Posterior cingulate gyrus (tissue), 11 donors: ENCODE measurements at places on chromosomes 7 and 10.

DNA sequence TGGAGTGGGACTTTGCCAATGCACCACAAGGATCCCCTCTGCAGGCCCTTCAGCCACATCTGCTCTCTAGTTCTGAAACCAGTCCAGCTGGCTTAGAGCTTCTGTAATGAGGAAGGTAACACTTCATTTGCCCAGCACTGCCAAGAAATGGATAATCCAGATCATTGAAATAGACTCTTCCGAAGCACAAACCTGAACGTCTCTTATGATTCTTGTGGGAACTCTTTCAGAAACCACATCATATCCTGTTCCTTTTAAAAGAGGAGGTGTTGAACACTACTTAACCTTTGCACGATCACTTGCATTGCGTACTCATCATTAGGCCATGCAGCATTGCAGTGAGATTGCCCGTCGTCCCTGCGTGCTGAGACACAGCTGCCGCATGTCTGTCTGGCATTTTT, 25.8 kb upstream of the PLPP4 start:
- no peak for DNase-seq

GRCh38 chr10:126658928-126659327, 11.6 kb downstream of the C10orf90 start:
- no peak for DNase-seq

DNA sequence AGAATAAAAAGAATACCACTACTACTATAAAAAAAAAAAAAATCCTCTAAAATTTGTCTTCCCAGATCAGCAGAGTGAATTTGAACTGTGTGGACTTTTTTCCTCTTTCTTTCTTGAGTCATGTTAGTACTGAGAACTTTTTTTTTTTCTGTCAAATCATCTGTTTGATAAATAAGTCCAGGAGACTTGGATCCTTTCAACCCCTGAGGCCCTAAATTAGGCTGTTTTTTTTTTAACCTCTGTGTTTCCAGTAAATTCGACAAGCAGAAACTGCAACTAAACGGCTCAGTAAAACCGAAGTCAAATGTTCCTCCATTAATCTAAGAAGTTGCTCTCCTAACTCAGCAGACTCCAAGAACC, 2.7 kb downstream of the MAP3K8 start:
- no peak for DNase-seq

DNA sequence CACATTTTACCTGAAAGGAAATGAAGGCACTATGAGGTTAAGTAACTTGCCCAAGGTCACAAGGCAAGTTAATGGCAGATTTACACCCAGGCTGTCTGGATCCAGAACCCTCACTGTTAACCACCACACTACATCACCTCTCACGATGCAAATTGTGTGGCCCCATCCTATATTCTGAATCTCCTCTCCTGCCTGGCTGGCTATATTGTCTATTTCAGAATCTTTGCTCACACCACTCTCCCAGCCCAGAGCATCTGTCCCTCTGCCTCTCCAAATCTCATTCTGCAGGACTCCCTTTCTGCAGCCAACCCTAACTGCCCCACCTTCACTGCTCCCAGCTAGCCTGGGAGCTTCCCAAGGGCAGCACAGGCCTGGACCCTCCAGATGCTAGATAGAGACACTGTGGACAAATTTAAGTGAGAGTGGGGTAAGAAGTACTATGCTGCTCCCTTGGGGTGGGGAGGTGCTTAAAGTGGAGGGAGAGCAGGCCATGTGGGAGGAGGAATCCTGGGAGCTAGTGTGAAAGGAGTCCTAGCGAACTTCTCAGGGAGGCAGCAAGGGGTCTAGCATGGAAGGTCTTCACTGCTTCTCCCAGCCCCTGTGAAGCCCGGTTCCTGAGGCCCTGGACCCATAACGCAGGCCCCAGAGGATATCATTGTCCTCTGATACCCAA, 786 bp downstream of the CUEDC2 start:
- no peak for DNase-seq

- no peak for DNase-seq
Observed at GRCh38 chr7:13032084-13032483, 344.7 kb downstream of the ARL4A start.

GRCh38 chr10:48343106-48343505, 36.6 kb downstream of the MAPK8 start:
- no peak for DNase-seq

DNA sequence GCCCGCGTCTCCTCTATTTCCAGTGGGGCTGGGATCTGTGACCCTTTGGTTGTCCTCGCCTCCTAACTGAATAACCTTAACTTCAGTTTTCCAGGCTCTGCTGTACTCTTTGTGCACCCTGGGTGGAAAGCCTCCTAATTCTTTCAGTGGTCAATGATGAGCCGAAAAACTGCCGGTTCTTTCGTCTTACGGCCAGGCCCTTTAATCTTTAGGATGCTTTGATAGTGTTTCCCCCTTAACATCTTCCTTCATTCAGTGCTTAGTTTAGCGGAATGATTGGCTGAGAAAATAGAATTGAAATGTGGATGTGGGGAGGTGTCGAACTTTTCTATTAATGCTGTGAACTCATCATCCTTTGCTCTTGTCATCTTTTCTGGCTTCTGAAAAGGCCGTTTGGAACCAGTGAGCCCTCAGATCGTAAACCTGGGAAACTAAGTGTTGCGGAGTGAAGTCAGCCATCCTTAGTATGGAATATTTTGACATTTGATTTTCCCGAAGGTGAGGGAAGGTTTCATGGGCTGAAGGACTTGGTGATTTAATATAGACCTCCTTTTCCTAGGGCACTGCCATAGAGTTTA, 847 bp downstream of the GARS1 start:
- DNase-seq, result no peak

- no peak for DNase-seq
Observed at GRCh38 chr7:138338361-138338760, 121.7 kb upstream of the TRIM24 start.
